Stimulated activated CD8-positive, alpha-beta memory T cell treated with anti-CD3 and anti-CD28 coated beads, Interleukin-4, amount 100 ng/mL, for 4 hours (primary cell): ENCODE measurements at places on chromosomes 3 and 15.

DNA sequence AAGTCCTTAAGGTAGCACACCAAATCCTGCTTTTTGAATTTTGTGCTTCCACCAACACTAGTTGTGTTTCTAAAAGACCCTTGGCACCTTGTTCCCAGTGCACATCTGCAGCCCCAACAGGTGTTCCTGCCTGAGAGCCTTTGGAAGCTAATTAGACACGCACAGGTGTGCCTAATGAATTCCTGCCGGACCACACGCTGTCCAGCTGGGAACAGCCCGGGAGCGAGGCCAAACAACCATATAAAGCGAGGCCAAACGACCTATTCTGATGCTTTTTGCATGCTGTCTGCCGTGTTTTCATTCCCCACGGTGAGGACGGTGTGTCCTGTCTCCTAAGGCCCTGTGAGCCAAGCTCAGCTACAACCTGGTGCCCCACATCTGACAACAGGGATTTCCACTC is 99.5 kb downstream of the ATG7 start:
- no peak for DNase-seq

DNA sequence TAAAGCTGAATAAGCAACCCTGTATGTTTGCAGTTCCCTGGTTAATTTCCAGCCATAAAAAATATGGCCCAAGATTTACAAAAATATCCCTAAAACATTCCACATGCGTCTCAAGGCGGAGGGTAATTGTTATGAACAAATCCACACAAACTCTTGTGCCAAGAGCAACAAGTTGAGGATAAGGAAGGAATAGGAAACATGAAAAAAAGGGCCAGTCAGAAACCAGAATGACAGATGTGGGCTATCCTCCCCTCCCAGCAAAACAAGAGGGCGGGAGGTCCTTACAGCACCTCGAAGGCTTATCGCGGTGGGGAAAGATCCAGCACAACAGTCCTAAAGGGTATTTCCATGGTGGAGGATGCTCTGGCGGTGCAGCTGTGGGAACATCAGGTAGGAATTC is 155.6 kb upstream of the HES1 start:
- no peak for DNase-seq

GRCh38 chr3:51696954-51697353 is 9.9 kb upstream of the GRM2 start:
- no peak for DNase-seq

DNA sequence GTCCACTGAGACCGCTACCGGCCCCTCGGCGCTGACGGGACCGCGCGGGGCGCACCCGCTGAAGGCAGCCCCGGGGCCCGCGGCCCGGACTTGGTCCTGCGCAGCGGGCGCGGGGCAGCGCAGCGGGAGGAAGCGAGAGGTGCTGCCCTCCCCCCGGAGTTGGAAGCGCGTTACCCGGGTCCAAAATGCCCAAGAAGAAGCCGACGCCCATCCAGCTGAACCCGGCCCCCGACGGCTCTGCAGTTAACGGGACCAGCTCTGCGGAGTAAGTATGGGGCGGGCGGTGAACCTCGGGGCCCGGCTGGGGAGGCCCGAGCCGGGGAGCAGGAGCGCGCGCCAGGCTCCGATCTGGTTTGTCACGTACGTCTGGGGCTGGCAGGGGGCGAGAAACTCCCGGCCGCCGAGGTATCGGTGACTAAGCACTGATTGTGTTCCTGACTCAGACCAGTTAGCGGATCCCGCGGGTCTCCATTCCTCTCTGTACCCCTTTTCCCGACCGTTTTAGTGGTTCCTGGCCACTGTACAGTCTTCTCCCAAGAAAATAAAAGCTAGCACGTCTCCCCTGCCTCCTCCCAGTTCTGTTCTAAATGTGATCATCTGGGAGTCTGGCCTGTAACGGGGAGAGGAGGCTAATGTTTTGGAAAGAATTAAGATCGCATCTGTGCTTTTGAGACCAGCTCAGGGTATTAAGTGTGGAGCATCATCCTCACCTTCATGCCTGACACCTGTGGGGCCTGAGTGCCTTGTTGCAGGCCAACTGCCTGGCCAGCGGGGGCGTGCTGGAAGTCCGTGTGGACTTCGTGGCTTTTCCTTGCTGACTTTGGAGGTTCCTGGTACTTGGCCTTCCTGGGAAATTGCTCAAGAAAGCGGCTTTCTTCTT is 691 bp downstream of the MAP2K1 start:
- peak; percentile 52 for DNase-seq

GRCh38 chr15:89751748-89752147 is 699 bp upstream of the MESP1 start:
- DNase-seq: no peak
